ENCODE measurements at places on chromosomes 7 and 10.

GRCh38 chr10:18359812-18360211, 219.6 kb downstream of the CACNB2 start:
- DNase-seq, result no peak

DNA sequence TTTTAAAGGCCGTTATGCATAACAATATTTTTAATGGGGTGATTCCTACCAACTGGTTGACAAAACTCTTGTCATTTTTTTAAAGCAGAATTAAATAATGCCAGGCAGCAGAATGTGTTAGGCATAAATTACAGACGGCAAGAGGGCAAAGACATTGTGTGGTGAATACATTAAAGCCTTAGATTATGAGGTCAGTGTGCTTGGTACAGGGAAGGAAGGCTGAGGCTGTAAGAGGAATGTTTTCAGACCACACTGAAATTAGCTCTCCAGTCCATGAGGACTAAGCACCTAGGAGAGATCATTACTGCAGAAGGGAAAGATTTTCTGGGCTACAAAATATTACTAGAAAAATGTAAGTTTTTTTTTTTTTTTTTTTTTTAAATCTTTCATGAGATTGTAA, 312.8 kb upstream of the PRKCQ start:
- DNase-seq, result no peak

DNA sequence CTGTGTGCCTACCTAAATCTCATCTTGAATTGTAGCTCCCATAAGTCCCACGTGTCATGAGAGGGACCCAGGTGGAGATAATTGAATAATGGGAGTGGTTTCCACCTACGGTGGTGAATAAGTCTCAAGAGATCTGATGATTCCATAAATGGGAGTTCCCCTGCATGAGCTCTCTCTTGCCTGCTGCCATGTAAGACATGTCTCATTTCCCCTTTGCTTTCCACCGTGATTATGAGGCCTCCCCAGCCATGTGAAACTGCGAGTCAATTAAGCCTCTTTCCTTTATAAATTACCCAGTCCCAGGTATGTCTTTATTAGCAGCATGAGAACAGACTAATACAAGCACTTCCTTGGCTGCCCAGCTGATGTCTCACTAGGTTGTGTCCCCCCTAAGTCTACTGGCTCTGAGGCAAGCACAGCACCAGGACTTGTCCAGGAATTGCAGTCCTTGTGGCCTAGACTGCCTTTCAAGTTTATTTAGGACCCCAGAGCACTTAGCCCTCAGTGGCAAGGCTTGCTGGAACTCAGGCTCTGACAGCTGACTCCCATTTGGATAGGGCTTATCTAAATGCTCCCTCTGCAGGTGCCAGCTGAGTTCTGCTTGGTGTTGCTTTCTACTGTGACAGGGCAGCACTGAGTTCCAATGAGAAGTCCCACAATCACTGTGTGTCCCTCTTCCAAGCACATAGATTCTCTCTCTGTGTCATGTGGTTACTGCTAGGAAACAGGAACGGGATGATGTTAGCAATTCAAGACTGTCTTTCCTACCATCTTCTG, 59.0 kb upstream of the TAS2R16 start:
- DNase-seq, result no peak

DNA sequence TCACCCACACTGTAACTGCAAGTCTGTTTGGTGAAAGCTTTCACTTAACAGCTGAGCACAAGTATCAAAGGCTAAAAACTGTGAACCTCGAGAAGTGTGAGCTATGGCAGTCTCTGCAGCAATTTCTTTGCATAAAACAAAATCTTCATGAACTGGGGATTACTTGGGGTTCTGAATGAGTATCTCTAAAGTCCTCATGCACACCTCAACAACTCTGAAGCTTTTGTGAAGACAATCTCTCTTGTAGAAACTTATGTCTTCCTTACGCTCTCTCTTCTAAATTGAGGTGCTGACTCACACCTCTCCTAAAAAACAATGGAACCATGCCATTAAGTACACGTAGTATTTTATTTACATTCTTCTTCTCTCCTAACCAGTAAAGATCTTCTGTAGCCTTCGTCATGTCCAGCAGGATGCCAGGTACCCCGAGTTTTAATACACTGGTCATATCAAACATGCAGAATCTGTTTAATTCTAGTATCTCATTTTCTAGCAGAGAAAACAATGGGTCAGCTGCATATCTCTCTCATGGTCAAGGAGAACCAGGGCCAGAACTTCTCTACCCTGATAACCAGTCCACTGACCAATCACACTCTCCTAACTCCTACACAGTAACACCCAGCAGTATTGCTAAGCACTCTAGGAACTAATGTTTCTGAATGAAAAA, 76.9 kb downstream of the UBE2H start:
- no peak for DNase-seq

GRCh38 chr7:132108563-132108962, 467.7 kb downstream of the PLXNA4 start:
- DNase-seq, result no peak

GRCh38 chr10:17049195-17049594, 80.4 kb downstream of the CUBN start:
- no peak for DNase-seq

DNA sequence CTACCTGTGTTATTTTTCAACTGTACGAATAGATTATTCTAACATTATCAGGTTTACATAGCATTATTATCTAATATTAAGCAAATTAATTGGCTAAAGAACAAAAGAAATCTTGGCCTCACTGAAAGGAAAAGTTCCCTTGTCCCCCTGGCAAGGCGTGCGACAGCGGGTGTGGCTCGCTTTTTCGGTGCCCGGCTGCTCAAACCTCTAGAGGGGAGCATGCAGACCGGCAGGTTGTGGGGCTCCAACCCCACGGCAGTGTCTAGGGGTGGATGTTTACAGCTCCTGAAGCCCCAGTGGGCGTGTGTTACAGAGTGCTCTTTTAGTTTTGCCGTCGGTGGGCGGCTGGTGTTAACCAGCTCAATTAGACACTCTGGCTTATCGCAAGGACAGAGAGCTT, 456.4 kb downstream of the TNS3 start:
- no peak for DNase-seq

DNA sequence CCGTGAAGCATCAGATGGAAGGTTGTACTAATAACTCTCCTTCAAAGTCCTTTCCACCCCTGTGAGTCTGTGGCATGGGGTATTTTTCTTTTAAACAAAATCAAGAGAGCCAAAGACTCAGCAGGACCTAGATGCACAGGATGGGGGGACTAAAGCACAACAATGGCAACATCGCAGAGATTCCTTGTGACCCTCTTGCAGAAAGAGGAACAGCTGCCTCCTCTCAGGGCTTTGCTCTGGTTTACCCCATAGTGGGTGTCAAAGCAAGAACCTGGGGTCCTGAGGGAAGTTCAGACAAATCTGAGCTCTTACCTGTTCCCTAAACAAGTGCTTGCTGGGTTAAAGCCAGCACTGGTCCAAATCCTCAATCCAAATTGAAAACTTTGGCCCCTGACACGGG, 39.2 kb downstream of the FGF8 start:
- no peak for DNase-seq

GRCh38 chr7:129376076-129376777, 58.0 kb upstream of the STRIP2 start:
- peak; percentile 50 for DNase-seq

- DNase-seq, result no peak
Measured at GRCh38 chr7:131173145-131173890, 154.4 kb upstream of the MKLN1 start.

GRCh38 chr7:107430057-107430456, 39.8 kb upstream of the GPR22 start:
- DNase-seq, result no peak

DNA sequence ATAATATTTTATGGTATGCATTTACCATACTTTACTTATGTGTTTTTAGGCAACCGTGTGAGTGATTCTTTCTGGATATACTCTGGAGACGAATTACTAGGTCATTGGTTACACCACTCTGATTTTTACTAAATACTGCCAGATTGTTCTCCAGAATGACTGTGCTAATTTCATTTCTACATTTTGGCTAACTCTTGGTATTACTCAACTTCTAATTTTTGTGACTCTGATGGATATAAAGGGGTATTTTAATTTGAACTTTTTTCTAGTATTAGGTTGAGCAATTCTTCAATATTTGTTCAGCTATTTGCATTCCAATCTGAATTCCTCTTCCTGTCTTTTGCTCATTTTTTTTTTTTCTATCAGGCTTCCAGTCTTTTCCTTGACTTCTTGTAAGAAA, 223.6 kb downstream of the MDFIC start:
- peak; percentile 5 for DNase-seq

- no peak for DNase-seq
Measured at GRCh38 chr10:100508691-100509150, 10.9 kb downstream of the SEC31B start.

- DNase-seq, result no peak
Measured at GRCh38 chr10:865257-865656, 66.2 kb downstream of the LARP4B start.

GRCh38 chr10:97531401-97531986, 32.8 kb downstream of the UBTD1 start:
- no peak for DNase-seq

DNA sequence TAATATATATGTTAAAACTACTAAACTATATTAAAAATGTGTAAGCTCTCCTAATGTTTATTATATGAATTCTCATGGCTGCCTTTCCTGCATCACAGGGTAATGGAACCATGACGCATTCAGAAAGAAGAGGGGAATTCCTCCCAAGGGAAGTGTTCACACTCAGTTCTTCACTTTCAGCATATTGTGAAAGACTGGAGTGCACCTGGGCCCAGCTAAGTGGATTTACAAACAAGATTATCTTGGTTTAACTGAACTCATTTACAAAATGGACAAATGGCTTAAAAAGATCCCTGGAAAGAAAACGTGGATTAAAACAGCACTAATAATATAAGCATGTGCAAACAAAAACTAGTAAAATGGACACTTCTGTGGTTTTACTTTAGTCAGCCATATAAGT, 149.8 kb downstream of the DOCK4 start:
- peak; percentile 3 for DNase-seq

GRCh38 chr10:110425684-110426293, 71.9 kb upstream of the DUSP5 start:
- peak; percentile 89 for DNase-seq

DNA sequence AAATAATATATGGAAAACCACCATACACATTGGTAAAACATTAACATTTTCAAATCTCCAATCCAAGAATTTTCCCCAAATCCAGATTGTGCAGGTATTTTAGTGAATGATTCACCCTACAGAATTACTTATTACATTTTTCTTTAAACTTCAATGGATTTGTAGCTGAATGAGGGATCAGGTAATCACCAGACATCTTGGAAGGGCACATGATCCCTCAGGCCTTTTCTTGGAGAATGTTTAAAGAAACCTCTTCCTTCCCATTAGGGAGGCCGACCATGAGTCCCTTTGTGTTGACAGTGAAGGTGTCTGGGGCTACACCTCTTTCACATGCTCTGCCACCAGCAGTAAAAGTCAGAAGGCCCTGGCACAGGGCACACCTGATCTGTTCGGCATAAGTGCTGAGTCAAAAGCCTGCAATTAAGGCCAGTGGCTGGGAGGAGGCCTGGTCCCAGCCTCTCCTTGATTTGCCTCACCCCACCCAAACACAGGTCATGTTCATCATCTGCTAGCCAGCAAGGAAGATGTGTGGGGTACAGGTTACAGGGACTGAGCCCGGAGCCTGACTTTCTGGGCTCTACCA, 207.7 kb downstream of the SNX10 start:
- DNase-seq, result no peak

DNA sequence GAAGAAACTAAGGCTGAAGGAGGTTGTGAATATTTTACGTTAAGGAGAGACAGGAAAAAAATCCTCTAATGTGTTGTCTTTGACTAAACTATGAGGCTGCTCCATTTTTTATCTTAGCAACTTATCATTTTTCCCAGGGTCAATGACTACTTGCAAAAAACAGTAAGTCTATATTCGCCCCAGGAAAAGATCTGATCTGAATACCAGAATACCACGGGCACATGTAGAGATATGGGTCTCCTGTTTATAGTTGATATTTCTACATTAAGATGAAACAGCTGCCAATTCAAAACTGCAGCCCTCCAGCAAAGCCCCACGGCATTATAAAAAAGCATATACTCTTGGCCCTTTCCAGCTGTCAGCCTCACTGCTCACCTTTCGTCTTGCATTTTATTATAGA, 358.4 kb downstream of the SH2D4B start:
- no peak for DNase-seq

DNA sequence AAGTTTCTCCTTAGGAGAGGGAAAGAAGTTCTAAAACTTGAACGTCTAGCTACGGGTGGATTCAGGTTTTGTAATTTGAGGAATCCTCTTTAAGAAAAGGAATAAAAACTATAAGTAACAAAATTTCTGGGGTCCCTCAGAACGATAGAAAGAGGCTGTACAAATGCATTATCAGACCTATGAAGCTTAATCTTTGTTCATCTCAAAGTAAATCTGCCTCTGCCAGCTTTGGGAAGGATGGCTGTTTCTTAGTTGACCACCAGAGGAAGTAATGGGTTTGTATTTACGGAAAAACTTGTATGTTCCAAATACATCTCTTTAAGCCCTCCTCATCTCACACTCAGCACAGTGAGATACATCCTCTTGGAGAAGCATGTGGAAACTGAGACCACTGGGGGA, 864 bp downstream of the PSTK start:
- no peak for DNase-seq

GRCh38 chr7:121774563-121774962, 98.4 kb upstream of the PTPRZ1 start:
- no peak for DNase-seq

GRCh38 chr7:116771640-116772039, 90.7 kb upstream of the CAPZA2 start:
- DNase-seq, result no peak

GRCh38 chr7:99375070-99375807, 709 bp downstream of the ARPC1B start:
- DNase-seq, result no peak

- no peak for DNase-seq
Measured at GRCh38 chr10:91162050-91162494, 58.4 kb upstream of the PCGF5 start.

- DNase-seq, result no peak
Measured at GRCh38 chr7:51980313-51980712, 663.7 kb upstream of the COBL start.

- no peak for DNase-seq
Measured at GRCh38 chr7:16815001-16815400, 10.2 kb upstream of the AGR2 start.

DNA sequence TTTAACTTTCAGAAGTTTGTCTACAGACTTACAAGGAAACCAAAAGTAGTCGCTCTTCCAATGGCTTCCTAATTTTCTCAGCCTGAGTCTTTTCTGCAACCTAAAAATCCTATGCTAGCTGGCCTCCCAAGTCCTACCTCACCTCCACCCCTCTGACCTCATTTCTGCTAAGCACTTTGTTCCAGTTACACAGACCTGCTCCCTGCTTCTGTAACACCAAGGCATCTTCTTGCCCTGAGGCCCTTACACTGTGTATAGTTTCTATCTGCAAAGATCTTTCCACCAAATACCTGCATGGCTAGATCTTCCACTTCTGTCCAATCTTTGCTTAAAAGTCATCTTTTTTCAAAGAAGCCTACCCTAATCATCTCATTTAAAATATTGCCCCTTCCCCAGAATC, 1.9 kb upstream of the SNX13 start:
- DNase-seq, result no peak
